Liver (tissue), 10 donors: ENCODE measurements at places on chromosomes 3 and 15.

- peak; percentile 33 for DNase-seq
Measured at GRCh38 chr3:197028728-197029510, 698 bp downstream of the MELTF start.

DNA sequence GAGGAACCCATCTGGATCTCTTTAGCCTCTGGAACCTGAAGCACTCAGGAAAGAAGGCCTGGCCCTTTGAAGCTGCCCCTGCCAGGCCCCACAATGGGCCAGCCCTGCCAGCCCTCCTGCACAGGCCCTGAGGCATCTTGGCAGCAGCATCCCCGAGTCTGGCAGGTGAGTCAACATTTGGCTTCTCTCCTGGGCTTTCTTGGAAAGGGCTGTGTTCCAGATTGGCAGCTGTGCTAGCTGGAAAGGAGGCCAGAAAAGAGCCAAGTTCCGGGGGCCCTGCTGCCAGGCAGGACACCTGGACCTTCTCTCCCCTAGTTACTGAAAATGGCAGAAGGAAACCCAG is 187.2 kb downstream of the SHQ1 start:
- DNase-seq: no peak

- DNase-seq: no peak
Measured at GRCh38 chr15:42233107-42233506, 25.0 kb upstream of the VPS39 start.

DNA sequence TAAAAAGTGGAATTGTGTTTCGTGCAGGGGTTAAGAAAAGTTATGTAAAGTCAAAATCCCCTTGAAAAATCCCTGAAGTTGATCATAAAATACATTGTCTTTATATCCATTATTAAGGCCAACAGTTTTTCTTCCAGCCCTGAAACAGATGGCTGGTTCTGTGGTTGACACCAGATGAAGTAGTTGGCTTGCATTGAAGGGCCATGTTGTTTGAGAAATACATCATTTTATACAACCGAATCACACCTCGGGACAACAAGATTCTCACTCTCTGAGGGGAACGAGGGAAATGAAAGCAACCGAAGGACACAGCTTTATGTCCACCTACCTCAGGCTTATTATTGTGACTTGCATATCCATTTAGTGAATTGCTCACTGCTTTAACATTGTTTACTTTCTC is 126.0 kb upstream of the MITF start:
- DNase-seq: no peak
